ENCODE measurements at places on chromosomes 2 and 18.

GRCh38 chr2:24164416-24164973 is 10.4 kb upstream of the FAM228A start:
- DNase-seq, result no peak

DNA sequence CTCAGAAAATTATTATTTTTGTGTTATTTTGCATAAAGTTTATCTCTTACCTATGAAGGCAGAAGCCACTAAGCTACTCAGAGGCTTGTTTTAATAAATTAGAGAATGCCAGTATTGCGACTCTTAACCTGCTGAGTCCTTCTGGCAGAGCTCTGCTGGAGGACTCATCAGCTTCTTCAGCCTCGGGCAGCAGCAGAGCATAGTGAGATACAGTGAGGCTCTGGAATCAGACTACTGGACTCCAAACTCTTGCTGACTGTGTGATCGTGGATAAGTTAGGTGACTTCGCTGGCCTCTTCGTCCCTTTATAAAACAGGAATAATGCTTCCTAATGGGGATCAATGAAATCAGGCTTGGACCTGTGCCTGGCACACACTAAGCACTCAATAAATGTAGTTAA is 1.7 kb downstream of the PTRHD1 start:
- DNase-seq, result no peak

GRCh38 chr2:204776781-204777559 is 231.7 kb downstream of the PARD3B start:
- no peak for DNase-seq

DNA sequence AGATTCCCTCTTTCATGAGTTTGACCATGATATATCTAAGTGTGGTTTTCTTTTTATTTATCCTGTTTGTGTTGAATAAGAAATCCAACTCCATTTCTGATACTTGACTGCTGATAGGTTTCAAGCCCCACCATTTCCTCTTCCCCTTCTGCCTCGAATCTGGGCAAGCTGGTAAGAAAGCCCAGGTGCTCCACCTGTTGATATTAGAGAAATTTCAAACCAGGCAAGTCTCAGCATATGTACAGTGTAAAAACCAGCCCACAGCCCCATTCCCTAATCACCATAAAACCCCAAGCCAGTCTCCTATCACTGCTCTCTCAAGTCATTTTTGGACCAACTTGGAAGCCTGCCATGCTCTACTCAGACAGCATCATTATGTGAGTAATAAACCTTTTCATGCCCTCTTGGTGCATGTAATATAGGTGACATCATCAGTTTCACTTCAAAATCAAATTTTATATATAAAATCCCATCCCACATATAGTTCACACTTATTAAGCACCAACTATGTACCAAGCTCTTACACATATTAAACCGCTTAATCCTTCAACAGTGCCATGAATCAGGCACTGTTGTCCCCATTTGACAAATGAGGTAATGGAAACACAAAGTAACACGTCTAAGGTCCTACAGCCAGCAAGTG is 46.6 kb downstream of the SMAD2 start:
- no peak for DNase-seq

DNA sequence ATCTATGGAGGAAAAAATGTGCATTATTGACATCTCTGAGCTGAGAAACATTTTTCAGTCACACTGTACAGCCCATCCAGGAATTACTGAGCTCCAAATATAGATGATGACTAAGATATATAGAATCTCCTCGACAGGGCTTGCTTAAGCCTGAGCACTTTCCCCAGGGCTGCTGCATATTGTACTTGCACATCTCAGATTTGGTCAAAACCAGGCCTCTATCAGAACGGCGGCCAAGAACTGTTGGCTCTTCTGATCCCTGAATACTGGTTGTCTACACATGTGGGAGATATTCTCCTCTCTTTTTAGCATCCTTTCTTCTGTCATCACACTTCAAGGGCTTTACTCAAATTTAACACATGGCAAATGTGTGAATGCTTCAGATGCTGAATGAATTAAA is 201.5 kb upstream of the SLC35G4 start:
- DNase-seq, result no peak

- DNase-seq, result no peak
Measured at GRCh38 chr2:98188351-98189046, 101.5 kb downstream of the VWA3B start.

DNA sequence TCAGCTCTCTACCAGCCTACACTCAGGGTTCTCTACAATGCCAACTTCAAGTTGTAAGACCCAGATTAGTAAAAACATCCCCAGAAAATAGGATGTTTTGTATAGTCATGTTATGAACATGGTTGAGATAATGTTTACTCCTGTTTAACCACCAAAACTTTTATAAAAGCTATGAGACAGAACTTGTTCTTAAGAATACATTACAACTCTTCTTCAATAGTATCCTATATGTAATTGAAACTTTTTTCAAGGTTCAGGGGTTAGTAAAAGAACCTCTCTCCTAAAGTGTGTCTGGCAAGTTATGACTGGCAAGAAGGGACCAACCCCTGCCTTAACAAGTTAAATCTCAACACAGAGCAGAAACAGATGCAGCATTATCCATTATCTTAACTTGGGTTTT is 118.8 kb upstream of the STK17B start:
- DNase-seq, result no peak

DNA sequence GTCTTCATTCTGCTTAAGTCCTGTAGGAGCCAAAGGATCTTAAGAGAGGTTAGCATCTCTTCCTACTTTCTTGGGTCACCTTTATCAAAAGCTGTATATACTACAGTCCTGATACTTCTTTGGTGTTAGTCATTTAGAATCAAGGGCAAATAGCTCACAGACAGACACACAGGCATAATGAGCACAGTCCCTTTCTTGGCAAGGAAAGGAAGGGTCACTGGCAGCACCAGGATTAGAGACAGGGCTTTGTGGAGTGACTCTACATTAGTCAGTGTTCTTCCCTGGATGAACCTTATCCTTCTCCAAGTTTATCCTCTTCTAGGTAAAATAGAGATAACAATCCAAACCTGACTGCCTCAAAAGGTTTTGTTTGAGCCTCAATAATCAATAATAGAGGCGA is 40.0 kb upstream of the NCKAP5 start:
- DNase-seq, result no peak

DNA sequence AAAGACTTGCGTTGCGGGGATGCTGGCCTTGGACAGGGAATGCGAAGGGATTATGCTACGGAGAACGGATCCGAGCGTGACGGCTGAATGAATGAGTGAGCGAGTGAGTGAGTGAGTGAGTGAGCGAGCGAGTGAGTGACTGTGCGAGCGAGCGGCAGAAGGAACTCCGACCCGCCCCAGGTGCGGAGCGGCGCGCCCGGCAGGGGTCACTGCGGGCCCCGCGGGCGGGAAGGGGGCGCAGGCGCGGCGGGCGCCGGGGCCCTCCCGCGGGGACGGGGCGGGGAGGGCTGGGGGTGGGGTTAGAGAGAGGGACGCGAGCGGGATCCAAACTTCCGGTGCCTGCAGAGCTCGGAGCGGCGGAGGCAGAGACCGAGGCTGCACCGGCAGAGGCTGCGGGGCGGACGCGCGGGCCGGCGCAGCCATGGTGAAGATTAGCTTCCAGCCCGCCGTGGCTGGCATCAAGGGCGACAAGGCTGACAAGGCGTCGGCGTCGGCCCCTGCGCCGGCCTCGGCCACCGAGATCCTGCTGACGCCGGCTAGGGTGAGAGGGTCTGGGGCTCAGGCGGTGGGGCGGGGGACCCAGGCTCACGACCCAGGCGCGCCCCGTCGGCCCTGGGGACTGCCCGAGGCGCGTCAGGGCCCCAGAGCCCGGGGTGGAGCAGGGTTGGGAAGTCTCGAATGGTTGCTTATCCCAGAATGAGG is at the start of gene ITM2C:
ITM2C (plus strand) TSS at position 338 of the 702 bp plus-strand sequence; CDS start at position 422, 84 bp downstream.
- peak; percentile 85 for DNase-seq

- DNase-seq, result no peak
Measured at GRCh38 chr18:56330366-56331110, 307.9 kb downstream of the TXNL1 start.

- no peak for DNase-seq
Measured at GRCh38 chr18:76205906-76206305, 289.1 kb downstream of the ZNF516 start.

GRCh38 chr2:161067846-161068350 is 92.3 kb upstream of the TANK start:
- no peak for DNase-seq

GRCh38 chr18:78719821-78720220 is 259.8 kb upstream of the SALL3 start:
- no peak for DNase-seq

DNA sequence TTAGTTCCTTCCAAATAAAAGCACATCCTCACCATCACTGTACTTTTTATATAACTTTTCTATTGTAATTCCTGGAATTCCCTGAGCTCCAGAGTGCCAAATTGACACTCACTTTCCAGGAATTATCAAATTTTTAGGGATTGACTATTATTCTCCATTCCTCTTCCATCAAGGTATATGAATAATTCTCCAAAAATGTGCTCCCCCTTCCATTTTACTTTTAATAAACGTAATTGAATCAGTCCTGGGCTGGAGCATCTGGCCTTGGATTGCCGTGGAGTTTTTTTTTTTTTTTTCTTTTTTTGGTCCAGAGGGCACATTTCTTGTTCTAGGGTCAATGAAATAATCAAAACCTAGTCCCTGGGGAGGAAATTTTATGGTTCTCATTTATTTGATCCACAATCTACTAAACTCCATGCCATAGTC is 304.3 kb downstream of the CDCA7 start:
- DNase-seq, result no peak

DNA sequence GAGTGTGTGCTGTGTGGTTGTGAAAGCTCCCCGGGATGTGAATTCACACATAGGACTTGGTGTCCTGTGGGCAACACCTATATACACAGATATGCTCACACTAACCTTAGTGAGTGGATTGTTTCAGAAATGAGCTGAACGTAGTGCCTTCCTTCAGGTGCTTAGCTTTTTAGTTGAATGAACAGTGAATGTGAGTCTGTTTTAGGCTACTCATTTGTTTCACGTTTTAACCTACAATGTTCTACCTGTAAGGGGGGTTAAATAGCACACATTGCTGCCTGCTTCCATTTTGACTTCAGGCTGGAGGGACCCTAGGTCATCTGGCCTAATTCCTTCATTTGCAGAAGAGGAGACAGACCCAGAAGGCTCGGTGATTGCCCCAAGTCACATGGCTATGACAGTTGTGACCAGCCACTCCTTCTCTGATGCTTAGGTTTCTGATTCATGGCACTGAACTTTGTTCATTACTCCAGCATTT is 1.0 kb downstream of the PLEK start:
- DNase-seq, result no peak

DNA sequence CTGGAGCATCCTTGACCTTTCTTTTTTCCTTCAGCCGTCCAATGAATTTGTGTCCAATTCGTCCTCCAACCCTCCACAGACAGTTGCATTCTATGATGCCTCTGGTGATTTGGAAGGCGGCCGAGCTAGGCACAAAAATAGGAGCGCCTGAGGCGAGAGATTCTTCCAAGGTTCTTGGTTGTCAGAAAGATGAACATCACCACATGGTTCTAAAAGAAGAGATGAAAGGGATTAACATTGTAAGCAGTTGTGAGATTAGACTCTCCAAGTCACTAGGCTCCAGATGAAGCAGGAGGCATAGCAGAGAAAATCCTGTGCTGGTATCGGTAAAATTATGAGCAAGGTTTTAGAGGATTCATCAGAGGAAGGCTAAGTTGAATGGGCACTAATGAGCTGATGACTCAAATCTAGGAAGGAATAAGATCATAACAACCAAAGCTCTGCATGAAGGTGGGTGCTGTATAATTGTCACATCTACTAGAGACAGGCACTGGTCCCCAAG is 75.4 kb upstream of the MAP4K3 start:
- peak; percentile 15 for DNase-seq

DNA sequence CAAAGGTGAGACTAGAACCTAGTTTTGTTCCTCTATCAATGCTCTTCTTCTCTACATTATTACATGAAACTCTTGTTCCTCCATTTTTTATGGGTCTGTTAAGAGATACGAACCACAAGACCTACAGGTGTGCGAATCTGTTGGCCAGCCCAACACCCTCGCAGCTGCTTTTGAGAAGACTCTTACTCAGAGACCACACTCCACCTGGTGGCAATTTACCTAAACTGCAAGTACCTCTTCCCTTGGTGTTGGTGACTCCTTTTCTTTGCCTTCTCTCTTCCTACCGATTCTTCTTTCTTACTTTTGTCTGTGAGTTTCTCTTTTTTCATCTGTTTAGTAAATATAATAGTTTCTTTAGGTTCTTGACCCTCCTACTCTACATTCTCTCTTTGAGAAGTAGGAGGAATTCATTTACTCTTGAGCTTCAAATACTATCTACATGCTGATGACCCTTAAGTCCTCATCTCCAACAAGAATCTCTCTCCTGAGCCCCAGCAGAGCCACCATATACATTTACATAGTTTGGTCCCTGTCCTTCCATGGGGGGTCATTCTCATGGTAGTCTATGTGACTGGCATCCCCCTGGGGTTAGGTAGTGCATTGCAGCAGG is 81.8 kb upstream of the GAREM1 start:
- DNase-seq, result peak; percentile 46

DNA sequence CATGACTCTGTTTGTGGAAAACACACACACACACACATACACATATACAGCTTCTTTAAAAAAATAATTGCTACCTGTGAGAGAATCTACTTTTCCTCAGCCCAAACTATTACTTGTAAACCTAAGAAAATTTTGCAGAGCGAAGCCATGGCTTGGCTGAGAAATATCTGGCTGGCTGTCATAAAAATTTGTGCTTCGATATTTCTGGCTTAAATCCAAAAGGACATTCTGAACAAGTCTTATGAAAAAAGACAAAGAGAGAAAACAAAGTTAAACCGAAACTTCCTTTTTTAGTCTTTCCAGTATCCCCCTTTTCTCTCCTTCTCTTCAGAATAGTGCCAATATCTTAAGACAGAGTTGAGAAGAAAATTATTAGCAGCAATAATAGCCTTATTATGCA is 2048.0 kb downstream of the SUCLG1 start:
- no peak for DNase-seq

GRCh38 chr2:142897807-142898206 is 20.3 kb downstream of the KYNU start:
- DNase-seq, result no peak

DNA sequence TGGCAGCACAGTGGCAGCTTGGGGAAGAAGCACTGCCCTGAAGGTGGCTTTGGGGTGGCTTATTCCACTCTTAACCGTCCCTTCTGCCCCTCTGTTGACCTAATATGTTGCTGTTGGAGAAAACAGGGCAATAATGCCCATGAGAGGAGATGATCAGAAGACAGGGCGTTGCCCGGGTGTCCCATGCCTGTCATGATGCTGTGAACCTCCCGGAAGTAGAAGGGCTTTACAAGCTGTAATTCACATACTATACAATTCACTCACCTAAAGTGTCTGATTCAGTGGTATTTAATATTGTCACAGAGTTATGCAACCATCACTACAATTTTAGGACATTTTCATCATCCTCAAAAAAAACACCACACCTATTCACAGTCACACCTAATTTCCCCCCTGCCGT is 112.3 kb downstream of the FHOD3 start:
- no peak for DNase-seq

GRCh38 chr2:127581516-127582490 is 46.3 kb downstream of the MYO7B start:
- no peak for DNase-seq
